ENCODE measurements at places on chromosomes 6 and 20.

- no peak for DNase-seq
These were observed 476.8 kb upstream of the ADGRB3 start for GRCh38 chr6:68158256-68158655.

DNA sequence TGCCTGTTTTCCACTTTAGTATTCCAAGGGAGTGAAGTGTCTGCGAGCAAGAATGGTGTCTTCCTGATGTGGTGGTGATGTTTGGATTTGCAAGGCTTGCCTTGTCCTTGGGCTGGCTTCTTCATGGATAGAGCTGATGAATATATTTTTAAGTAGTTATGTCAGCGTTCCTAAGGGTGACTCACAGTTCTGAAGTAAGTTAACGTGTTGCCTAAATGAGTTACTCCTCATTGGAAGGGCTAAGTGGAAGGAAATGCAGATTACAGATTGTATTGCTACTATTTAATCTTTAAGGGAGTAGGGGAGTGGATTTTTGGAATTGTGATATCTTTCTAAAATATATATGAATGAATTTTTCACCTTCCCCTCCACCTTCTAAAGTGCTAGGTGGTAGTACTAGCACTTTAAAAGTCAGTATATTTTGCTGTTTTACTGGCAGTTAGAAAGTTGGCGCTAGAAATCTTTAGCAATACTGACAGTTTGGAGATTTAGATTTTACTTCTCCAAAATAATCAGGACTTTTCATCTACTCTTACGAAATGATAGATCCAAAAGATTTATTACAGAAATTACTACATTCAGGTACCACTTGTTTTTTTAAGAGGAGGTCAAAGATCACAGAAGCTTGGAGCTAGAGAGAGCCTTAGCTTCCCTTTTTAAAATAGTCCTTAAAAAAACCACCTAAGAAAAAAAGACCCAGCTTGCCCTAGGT, 197.4 kb downstream of the JARID2 start:
- DNase-seq, result no peak

DNA sequence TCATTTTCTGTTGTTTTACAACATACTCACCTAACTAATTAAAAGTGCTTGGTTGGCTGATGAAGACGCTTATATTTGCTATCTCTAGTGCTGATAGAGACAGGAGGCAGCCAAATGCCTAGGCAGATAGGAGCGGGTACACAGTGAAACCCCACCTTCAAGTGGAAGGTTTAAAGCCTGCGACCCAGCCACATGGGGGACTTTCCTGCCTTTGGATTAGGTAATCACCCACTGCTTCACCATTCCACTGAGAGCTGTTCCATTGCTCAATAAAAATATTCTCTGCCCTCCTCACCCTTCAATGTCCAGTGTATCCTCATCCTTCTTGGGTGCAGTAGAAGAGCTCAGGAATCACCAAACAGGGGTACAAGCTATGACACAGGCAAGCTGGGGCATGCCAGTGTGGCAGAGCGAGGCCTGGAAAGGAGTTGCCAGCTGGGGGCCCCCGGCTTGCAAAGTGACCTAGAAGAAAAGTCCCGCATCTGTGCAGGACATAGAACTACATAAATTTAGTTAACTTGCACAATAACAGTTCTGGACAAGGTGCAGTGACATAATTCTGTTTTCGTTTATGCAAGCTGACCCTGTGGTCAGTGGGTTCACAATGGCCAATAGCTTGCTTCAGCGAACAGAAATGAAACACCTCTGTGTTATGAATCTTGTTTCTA, 112.0 kb upstream of the MLIP start:
- no peak for DNase-seq

DNA sequence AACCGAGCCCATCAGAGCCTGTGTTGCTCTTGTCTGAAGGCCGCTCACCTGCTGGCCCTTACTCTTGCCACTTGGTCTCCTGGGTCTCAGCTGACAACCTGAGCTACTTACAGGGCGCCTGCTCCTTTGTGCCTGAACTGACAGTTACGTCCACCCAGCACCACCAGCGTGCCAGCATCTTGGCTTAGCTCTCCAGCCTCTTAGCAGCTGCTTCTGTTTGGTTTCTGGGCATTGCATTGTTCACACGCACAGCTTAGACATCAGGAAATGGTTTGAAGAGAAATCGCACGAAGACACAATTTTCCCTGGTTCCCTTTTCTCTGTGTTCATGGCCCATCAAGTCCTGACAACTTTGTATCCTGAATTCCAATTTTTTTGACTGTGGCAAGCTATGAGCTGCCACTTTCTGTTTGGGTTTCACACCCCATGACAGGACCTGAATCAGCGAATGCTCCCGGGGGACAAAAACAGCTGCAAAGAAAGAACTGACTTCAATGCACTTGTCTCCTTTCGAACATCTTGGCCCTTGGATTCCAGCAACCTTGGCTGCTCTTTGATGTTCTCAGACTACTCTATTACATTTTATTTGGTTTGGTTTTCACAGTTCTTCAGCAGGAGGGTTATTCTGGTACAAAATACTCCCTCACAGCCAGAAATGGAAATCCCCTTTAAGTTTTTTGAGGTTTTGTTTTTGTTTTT, 45.2 kb upstream of the LY86 start:
- no peak for DNase-seq

DNA sequence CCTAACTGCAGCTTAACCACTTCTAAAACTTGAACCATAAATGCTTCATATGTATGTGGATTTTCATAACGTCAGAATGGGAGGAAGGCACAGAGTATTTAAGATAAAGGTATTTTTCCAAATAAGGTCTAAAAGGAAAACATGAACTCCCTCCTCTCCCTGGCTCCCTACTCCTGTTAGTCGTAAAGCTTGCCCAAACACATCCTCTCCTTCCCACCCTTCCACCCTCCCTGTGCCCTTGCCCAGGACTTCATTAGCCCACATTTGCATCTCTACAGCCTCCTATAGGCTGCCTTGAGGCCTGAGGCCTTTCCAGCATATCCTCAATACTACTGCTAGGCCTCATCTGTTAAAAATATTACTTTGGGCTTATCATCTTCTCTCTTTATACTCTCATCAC, 17.1 kb upstream of the SMIM13 start:
- DNase-seq, result no peak

DNA sequence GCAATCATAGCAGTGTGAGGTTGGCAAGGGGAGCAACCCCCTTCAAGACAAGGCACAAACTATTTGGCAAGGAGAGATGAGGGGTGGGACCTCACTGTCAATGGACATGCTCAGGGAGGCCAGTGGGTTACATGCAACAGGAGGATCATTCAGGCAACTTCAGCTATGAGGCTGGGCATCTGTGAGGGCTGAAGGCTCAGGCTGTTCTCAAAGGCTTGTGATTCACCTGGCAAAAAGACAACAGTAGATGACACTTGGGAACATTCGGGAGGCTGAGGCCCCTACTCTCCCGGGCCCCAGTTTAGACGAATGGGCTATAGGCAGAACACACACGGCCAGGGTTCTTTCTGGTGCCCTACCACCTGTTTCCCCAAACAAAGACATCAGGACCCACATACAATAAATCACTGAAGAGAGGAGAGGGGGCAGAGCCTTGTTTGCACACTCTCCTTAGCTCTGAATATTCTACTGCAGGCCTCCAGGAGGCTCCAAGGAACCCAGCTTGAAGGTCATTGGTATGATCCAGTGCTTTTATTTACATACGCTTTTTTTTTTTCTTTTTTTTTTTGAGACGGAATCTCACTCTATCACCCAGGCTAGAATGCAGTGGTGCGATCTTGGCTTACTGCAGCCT, 7.9 kb downstream of the TUBB start:
- DNase-seq, result no peak

DNA sequence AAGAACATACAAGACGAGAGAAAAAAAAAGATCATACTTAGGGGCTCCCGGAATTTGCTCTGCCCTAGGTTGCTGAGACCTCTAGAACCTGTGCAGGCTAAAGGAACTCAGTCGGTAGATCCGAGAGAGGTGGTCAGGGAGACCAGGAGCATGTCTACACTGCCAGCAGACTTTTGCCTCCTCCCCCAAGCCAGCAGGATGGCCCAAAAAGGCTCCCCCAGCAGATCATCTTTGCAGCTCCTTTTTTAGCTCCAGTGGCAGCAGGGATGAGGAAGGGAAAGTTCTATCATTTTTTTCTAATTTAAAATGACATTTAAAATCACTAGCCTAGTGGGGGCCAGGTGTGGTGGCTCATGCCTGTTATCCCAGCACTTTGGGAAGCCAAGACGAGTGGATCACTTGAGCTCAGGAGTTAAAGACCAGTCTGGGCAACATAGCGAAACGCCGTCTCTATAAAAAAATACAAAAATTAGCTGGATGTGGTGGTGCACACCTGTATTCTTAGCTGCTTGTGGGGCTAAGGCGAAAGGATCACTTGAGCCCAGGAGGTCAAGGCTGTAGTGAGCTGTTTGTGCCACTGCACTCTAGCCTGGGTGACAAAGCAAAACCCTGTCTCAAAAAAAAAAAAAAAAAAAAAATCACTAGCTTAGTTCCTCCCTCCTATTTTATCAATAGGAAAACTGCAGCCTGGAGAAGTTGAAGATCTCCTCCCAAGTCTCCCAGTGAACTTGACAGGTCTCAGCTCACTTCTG, 69.3 kb upstream of the MYL9 start:
- no peak for DNase-seq

DNA sequence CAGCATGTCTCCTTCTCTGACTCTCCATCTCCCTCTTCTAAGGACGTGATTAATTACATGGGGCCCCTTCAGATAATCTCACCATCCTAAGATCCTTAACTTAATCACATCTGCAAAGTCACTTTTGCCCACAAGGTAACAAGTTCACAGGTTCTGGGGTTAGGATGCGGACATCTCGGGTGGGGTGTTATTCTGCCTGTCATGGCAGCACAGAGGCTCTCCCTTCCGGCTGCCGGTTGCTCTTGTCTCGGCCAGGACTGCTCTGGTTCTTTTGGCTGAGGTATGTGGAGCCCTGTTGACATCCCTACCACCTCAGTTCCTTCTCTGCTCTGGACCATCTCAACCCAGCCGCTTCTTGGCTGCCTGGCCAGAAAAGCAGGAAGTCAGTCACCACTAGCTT, 4.2 kb upstream of the CST11 start:
- DNase-seq, result no peak

DNA sequence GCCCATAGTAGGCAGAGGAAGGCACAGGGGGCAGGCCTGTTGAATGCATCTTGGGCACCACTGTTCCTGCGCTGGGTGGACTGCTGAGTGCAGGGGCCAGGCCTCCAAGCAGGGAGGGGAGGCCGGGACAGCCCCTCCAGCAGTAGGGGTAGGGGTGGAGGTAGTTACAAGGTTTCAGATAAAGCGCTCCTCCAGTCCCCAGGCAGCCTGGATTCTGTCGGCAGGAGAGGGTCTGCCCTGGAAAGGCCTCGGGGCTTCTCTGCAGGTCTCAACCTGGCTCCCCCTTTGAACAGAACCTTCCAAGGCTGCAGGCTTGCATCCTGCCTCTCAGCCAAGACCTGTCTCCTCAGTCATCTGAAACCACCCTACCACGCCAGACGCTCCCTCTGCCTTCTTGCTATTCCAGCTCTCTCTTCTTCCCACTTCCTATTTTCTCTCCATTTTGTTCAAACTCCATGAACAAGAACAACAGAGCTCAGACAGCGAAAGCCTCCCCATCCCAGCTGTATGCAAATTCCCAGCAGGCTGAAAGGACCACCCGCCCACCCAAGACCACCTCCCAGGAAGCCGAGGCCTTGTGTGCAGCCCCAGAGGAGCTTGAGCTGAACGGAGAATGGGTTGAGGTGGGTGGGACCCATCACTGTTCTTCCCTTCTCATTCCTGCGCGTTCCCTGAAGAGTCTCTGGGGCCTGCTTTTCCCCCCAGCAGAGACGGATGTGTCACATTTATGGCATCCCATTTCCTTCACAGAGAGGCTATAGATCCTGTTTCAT, 1.4 kb downstream of the MLN start:
- no peak for DNase-seq
